ENCODE measurements at places on chromosomes 12 and 14.

- DNase-seq: no peak
Measured at GRCh38 chr12:86627001-86627400, 370.8 kb upstream of the MGAT4C start.

DNA sequence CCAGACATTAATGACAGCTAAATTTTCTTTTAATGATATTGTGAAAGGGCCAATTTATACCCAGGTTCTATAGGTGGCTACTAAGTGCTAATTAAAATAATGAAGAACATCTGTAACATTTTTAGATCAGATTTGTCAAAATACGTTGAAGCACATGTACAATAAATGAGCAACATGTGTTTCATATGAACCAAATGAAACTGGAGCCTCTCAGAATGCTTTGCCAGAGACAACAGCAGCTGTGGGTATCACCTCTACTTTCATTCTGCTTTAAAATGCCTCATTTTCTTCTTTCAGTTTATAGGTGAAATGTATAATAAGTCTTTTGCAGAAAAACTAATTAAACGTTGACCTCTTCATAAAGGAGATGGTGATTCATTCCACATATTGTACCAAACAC lies 26.1 kb upstream of the MYF6 start:
- DNase-seq: no peak

GRCh38 chr14:71632440-71632946 lies 299.7 kb upstream of the RGS6 start:
- DNase-seq: no peak

DNA sequence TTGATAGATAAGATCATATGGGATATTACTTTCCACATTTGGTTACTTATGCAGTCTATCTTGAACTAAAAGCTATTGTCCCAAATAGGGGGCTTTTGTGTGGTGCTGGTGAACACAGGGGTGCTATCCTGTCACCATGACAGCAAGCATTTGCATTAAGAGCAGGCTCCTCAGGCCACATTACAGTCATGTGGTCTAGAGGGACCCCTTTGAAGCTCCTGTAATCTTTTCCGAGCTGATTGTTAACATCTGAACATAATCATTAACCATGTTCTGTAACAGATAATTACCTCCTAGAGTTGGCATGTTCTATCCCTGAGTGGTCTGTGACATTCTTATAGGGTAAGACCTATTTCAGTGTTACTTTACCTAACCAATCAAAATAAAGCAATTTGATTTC lies 178.8 kb downstream of the KTN1 start:
- no peak for DNase-seq

GRCh38 chr12:2879853-2880252 lies 2.8 kb downstream of the RHNO1 start:
- no peak for DNase-seq

- DNase-seq: no peak
Measured at GRCh38 chr14:67447033-67447381, 35.0 kb upstream of the PLEK2 start.

- DNase-seq: peak; percentile 40
Measured at GRCh38 chr14:74965486-74966153, 10.2 kb upstream of the PGF start.

GRCh38 chr14:76055330-76055729 lies 69.8 kb downstream of the IFT43 start:
- DNase-seq: no peak

- no peak for DNase-seq
Measured at GRCh38 chr12:130288691-130289090, 49.0 kb upstream of the PIWIL1 start.

GRCh38 chr12:49330032-49330619 lies 6.9 kb downstream of the C1QL4 start:
- no peak for DNase-seq

GRCh38 chr12:29051221-29051620 lies 97.9 kb upstream of the FAR2 start:
- peak; percentile 27 for DNase-seq

GRCh38 chr12:91140026-91140931 lies 29.0 kb upstream of the LUM start:
- DNase-seq: peak; percentile 89

All from fibroblast of skin of back (primary cell).